M059J (cell line): ENCODE measurements at places on chromosomes 13 and 19. TPM values are rescaled to one million over a fixed set of nuclear protein-coding genes. Genes with fewer than 3 reads are reported as not detected.

The RDH8 gene
- not detected in 2 replicates for total RNA-seq

DNA sequence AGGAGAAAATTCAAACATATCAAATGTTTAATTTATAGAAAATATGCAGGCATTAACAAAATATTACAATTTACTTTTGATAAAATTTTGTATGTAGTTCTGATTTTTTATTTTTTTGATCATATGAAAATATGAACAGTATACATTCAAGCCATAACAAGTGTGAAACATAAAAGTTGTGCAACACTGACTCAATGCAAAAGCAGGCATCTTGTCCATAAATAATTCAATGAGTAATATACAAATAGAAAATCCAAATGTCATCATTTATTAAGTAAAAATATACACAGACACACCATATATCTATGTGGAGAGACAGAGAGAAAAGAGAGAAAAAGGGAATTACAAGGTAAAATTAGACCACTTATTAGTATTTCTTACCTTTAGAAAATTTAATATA is 1183.9 kb downstream of the SLITRK1 start:
- no peak for DNase-seq

DNA sequence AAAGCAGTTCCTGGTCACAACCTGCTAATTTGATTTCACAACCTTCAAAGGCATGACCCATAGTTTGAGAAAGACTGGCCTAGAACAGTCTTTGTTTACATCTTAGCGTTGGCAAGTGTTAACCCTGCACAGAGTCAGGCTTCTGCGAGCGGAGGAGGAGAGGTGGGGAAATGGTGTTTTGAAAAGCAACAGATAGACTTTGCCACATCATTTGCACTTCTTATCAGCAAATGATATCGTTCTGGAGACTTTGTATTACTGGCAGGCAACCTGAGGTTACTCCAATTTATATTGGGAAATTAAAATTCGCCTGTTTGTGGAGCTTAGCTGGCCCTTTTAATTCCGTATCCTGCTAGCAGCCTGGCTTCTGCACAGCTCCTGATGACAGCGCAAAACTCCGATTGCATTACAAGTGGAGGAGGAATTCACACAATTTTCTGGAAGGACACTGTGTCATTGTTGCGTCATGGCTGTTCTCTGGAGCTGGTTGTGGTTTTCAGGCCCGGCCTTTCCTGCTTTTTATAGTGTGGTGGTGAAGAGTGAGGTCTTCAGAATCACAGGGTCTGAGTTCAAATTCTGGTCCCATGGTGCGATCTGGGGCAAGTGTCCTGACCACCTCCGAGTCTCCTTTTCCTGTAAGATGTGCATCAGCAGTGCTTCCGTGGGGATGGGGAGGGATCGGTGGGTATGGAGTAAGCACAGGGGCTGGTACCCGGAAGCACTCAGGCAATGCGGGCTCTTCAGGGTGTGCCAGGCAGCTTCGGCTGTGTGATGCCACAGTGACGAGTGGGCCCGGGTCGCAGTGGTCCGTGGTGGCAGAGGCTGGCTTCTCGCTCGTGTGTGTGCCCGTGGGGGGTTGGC is 49.1 kb upstream of the EHD2 start:
- DNase-seq: peak; percentile 98

The SSC5D gene
- 1.8 and 7.2 TPM in 2 replicates for total RNA-seq

DNA sequence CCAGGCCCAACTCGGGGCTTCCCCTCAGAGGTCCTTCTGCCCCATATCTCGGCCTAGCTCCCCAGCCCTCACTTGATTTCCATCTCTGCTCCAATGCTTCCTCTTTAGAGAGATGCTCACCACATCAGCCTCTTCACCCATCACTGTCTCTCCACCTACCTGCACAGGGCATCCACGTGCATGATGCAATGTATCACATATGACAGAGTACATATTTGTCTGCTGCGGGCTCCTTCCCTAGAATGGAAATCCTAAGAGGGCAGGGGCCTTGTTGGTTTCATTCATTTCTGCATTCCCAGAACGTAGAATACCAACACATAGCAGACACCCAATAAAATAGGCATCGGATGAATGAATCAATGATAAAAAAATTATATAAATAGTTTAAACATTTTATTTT is 130.3 kb downstream of the USP12 start:
- DNase-seq: no peak

The COL5A3 gene
- total RNA-seq: not detected in 2 replicates

The TMEM91 gene
- 0.17 and 2.4 TPM in 2 replicates for total RNA-seq

DNA sequence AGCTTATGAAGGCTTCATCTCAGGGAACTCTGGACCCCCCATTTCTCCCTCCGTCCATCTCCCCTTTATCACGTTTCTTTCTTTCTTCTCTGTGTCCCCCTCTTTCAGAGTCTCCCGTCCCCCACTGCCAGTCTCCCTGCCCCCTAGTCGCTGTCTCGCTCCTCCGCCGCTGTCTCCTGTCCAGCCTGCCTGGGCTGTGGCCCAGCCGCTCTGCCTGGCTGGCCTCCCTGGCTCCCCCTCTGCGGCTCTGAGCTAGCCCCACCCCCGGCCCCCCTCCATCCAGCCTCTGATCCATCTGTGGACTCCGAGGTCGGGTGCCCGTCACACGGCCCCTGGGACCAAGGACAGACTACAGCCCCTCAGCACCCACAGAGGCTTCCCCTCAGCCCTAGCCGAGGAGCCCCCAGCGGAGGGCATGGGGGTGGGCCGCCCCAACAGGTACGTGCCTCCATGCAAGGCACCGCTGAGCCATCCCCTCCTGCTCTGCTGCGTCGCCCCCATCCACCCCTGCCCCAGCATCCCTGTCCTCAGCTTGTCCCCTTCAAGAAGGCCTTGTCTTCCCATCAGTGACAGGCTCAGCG is 1.1 kb upstream of the KCNJ14 start:
- no peak for DNase-seq

DNA sequence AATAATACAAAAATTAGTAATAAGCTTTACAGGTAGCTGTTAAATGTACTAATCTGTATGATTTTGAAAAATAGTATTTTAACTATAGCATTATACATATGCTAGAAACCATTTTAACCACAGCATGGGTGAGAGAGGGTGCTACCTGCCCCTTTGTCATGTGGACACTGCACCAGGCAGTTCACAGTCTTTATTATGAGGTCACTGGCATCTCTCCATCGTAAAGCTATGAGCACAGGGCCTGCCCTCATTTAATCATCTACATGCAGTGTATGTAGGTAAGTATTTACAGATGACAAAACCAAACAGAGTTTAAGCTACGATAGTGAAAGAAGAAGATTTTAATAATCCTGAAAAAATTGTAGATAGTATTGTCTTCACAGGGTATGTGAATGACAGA is 21.7 kb downstream of the EDNRB start:
- no peak for DNase-seq

DNA sequence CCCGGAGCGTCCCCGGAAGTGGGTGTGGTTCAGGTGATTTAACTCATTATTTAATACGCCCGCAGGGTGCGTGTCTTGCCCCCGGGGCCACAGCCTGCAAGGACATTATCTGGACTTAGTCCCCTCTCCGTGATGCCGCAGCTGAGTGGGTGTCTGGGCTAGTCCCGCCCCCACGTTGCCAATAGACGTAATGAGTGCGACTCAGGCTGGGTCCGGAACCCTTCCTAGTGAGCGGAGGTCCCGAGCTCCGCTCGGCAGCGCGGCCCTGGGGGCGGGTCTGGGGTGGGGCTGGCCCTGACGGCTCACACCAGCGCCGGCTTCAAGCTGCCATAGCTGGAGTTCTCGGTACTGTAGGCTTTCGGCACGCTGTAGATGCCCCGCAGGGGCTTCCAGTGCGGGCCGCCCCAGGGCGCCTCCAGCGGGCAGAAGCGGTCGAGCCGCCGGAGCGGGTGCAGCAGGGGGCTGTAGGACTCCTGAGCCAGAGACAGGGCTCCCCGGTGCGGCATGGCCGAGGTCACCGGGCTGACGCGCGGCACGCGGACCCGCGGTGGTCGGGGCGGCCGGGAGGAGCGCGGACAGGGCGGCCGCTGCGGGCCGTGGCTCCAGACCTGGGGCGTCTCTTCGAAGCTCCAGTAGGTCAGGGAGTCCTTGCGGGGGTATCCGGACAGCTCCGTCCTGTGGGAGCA is 918 bp upstream of the LHB start:
- peak; percentile 68 for DNase-seq

DNA sequence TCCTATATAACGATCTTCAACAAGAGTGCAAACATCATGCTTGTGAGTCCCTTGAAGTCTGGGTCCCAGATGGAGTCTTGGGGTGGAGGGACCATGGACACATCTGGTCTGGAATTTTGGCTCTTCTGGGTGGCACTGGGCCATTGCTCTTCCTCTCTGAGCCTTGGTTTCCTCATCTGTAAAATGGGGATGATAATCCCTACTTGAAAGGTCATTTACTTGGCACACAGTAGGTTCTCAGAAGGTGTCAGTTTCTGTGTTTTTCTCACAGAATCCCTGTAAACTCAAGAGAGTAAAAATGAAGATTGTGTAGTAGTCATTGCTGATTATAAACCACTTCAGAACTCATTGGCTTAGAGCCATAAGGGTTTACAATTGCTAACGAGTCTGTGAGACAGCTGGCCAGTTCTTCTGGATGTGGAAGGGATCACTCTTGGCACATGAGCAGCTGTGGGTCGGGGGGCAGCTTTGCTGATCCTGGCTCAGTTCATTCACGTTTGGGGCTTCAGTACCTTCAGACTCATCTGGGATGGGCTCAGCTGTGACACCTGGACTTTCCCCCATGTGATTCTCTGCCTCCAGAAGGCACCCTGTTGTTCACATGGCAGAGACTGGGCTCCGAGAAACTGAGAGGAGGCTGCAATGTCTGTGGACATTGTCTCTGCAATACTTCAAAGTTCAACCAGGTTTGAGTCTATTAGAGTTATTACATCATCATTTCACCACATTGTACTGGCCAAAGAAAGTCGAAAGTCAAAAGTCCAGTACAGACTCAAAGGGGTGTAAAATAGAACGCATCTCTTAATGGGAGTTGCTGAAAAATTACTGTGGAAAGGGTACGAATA is 7.8 kb downstream of the CYP4F12 start:
- no peak for DNase-seq

The CYP2A7 gene
- total RNA-seq: not detected in 2 replicates

- no peak for DNase-seq
Observed at GRCh38 chr19:45419396-45419795, 4.3 kb downstream of the ERCC1 start.

GRCh38 chr13:22812793-22813192 is 368.0 kb upstream of the SGCG start:
- no peak for DNase-seq

DNA sequence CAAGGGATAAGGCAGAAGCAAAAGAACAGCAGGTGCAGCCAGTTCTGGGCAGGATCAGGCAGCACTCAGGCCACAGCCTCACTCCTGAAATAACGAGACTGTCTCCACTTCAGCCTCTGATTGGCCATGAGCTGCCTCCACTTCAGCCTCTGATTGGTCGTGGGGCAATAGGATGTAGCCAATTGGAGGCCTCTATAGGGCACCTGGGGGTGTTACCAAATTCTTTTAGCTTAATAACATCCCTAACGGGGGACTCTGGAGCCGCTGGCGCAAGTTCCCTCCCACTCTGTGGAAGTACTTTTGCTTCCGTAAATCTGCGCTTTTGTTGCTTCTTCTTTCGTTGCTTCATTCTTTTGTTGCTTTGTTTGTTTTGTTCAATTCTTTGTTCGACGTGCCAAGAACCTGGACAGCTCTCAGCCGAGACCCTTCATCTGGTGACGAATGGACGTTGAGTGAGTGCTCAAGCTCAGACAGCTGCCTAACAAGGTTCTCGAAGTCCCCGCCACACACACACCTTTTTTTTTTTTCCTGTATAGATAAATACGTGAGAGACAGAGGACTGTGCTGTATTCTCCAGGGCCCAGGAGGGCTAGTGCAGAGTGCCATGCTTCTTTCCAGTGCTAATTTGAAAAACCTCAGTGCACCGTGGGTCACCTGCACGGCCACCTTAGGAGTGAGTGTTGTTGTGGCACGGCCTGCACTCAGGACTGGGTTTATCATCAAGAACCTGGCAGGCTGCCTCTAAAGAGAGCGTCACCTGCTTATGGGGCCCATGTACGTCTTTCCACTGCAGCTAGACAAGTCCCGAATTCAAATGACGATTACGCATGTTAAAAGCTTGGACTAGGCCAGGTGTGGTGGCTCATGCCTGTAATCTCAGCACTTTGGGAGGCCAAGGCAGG is 32.0 kb upstream of the TUBGCP3 start:
- peak; percentile 47 for DNase-seq

The LRG1 gene
- total RNA-seq: 0.64 TPM in 1 of 2 replicates, not detected in the other

DNA sequence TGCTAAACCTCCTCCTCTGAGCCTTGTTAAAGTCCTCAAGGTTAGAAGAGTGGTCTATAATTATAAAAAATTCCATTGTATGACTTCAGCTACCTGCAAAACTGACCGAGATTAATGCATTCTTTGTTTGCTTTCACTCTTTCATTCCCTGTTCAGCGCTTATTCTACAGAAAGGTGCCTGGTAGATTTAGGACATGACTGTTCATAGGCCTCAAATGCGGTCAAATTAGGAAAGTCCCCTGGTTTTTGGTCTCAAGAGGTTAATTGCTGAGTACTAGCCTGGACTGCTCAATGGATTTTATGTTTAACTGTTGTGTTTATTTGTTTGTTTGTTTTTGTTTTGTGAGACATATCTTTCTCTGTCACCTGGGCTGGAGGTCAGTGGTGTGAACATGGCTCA is 35.4 kb downstream of the KL start:
- no peak for DNase-seq

The DCAF15 gene
- total RNA-seq: 14.5 and 20.9 TPM in 2 replicates

- peak; percentile 79 for DNase-seq
Observed at GRCh38 chr13:104773775-104774174, 1707.6 kb upstream of the SLC10A2 start.

DNA sequence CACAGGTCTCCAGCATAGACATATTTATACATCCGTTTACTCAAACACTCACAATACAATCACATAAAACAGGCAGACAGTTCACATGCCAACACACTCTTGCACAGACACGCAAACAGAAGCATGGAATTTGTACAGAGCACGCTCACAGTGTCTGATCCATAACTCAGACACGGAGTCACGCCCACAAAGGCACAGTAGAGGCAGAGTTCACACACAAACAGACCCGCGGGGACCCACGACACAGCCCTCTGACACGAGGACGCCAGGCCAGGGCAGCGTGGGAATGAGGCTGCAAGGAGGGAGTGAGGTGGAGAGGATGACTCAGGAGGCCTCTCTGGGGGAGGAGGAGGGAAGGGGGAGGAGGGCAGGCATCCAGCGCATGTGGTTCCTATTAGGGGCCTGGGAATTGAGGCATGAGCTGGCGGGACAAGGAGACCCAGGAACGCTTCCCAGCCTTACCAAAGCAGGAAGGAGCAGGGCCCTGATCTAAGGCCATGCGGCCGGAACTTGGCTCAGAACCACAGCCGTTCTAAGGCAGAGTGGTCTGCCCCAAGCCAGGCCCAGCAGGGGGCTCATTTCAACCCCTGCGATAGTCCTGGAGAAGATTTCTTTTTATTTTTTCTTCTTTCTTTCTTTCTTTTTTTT is 9.1 kb upstream of the OLFM2 start:
- DNase-seq: peak; percentile 93

GRCh38 chr19:28185646-28186045 is 1027.3 kb downstream of the UQCRFS1 start:
- DNase-seq: no peak

The GNG8 gene
- not detected in 2 replicates for total RNA-seq

The CEACAM8 gene
- not detected in 2 replicates for total RNA-seq

The SMIM44 gene
- total RNA-seq: not detected in 2 replicates

The ACOD1 gene
- total RNA-seq: not detected in 2 replicates

The FBXO27 gene
- total RNA-seq: 6.7 and 10.6 TPM in 2 replicates

- no peak for DNase-seq
Observed at GRCh38 chr19:47465957-47466356, 5.7 kb downstream of the SLC8A2 start.

- DNase-seq: no peak
Observed at GRCh38 chr19:35166100-35167063, 11.8 kb downstream of the FXYD5 start.

- DNase-seq: no peak
Observed at GRCh38 chr13:25233861-25234260, 53.4 kb downstream of the MTMR6 start.
